NCI-H1092 treated with DMSO at 0.1 percent for 48 hours (cell line): ENCODE measurements at places on chromosomes 7 and 10.
A peak's percentile ranks its signal among the peaks of the same experiment; 100 is the strongest.

GRCh38 chr7:158539711-158540146 lies 47.9 kb downstream of the PTPRN2 start:
- no peak for DNase-seq

GRCh38 chr7:127766831-127767459 lies 115.0 kb downstream of the SND1 start:
- DNase-seq, result no peak

DNA sequence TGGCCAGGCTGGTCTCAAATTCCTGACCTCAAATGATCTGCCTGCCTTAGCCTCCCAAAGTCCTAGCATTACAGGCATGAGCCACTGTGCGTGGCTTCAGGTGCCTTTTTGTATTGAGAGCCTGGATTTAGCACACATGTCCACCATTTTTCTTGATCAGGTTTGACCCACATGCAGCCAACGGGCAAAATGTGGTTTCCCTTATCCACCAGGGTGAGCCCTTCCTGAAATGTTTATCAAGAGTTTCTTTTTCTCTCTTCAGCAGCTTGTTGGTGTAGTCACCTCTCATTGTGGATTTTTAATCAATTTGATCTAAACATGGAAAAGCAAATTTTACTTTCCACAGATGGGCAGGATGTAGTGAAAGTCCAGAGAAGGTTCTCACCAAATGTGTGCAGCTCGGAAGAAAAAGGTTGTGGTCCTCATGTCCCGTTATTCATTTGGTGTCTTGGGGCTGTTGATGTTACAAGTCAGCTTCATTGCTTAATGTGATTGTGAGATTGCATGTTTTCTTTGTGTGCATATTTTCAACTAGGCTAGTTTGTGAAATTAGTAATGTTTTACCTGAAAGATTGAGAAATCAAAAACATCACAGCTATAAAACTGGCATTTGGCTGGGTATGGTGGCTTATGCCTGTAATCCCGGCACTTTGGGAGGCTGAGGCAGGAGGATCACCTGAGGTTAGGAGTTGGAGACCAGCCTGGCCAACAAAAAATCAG lies 28.9 kb downstream of the GUSB start:
- DNase-seq, result no peak

- DNase-seq, result no peak
These were observed 25.0 kb downstream of the YKT6 start for GRCh38 chr7:44225566-44226395.

GRCh38 chr7:142345811-142346210 lies 88.0 kb upstream of the PRSS58 start:
- no peak for DNase-seq

- no peak for DNase-seq
These were observed 67.0 kb downstream of the OSBPL3 start for GRCh38 chr7:24912874-24913514.

- no peak for DNase-seq
These were observed 15.8 kb upstream of the MYL10 start for GRCh38 chr7:101644879-101645278.

- DNase-seq, result no peak
These were observed 137.5 kb downstream of the PARD3 start for GRCh38 chr10:34677591-34677990.

- no peak for DNase-seq
These were observed 279.7 kb downstream of the ARHGAP12 start for GRCh38 chr10:31648966-31649365.

DNA sequence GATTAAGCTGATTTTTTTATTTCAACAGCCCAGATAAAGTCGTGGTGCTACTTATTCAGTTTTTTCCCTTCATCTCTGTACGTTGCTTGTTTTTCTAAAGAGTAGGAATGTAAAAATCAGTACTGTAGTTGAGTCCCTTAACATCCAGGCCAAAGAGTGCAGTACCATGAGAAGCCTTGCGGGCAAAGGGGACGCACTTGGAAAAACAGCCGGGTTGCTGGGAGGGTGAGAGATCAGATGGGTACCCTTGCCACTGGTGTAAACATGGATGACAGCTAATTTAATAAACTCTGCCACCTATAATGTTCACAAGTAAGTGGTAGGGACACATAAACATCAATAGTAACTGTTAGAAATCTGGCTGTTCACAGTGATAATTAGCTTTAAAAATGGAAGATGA lies 175.9 kb downstream of the POU6F2 start:
- DNase-seq, result no peak

DNA sequence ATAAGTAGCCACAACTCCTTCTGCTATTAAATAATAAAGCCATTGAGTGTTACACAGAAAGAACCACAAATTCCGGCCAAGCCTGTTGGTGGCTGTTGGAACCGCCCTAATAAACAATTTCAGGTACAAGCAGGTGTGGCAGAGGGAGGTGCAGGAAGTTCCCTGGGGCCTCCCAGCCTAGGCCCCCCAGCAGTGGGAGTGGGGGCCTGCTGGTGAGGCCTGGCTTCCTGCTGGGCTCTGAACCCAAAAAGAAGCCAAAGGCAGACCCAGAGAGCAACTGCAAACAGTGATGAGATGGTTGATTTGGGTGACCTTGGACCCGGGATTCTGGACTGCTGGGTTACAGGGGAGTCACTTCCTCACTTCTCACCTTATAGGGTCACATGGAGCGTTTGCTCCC lies 21.0 kb upstream of the LMTK2 start:
- no peak for DNase-seq

DNA sequence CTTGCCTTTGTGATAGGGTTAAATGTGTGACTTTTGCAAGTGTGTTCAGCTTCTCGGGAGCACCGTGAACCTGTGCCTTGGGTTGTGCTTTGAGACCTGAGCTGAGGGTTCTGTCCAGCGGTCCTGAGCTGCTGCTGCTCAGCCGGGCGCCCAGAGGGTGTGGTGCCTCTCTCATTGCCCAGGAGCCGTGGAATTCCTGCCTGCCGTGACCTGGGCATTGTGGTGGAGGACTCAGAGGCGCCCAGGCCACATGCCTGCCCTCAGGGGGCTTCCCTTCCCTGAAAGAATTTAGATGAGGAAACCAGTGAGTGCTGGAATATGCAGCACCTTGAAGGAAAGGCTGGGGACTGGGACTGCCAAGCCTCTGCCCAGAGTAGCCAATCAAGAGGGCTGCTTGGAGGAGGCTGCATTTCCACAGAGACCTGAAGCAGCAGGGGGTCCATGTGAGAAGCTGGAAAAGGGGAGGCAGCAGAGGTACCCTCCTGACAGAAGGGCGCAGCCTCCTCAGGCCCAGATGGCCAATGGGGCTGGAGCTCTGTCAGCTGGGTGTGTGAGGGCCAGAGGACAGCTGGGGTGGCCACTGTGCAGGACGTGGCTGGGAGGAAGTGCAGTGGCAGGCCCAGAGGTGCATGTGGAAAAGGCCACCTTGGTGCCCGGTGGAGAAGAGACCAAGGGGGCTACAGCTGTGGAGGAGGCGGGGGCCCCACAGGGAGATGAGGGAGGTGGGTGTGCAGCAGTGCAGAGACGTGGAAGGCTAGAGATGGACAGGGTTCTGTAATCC lies 107.3 kb downstream of the NKX6-2 start:
- DNase-seq, result no peak

DNA sequence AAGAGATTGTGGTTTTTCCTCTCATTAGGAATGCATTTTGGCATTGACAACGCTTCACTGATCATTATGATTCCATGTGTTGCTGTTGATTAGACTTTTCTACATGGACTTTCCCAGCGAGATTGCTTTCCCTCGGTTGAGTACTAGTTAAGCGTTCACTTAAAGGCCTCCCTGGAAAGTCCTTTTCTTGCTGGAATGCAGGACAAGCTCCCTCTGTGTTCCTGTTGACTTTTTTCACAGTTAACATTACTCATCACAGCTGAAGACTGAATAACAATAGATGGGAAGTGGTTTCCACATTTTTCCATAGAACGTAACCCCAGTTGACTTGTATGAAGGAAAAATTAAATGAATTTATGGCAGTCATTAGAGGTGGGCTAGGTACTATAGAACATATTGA lies 2.6 kb upstream of the CAV1 start:
- DNase-seq, result no peak

GRCh38 chr7:2720024-2720423 lies 32.0 kb downstream of the AMZ1 start:
- peak; percentile 15 for DNase-seq

- DNase-seq, result no peak
These were observed 12.6 kb downstream of the YKT6 start for GRCh38 chr7:44213206-44213876.

DNA sequence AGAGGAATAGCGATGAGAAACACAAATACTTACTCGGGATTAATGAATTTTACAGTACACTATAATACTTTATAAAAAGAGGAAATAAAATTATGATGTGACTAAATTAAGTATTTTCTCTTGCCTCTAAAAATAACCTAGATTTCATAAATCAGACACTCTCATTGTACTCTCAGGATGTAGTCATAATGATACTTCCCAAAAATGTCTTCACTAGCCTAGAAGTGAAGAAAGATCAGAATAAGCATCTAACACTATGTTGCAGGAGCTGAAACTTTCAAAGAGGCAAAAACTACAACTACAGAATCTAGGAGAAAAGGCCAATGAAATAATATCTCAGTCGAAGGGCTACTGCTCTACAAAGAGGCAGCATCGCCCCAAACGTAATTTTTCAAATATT lies 49.4 kb downstream of the DNAJC1 start:
- no peak for DNase-seq

- DNase-seq, result no peak
These were observed 1.8 kb downstream of the SMURF1 start for GRCh38 chr7:99141841-99142726.

GRCh38 chr7:50854247-50854646 lies 71.6 kb upstream of the GRB10 start:
- no peak for DNase-seq

DNA sequence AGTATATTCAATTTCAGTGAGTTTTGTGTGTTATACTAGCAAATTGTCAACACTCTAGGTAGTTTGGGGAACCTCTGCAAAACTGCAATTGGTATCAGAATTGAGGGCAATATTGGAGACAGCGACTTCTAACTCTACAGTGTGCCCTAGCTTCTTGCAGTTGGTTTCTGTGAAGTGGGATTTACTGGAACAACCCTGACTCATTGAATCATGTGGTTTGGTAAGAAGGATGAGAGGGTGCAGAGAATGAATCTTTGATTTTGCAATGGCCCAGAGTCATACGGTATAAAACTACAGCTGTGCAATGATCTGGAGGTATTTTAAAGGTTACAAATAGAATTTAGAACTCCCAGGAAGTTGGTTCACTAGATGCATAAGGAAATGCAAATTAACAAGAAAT lies 129.1 kb upstream of the PPP1R3A start:
- no peak for DNase-seq

DNA sequence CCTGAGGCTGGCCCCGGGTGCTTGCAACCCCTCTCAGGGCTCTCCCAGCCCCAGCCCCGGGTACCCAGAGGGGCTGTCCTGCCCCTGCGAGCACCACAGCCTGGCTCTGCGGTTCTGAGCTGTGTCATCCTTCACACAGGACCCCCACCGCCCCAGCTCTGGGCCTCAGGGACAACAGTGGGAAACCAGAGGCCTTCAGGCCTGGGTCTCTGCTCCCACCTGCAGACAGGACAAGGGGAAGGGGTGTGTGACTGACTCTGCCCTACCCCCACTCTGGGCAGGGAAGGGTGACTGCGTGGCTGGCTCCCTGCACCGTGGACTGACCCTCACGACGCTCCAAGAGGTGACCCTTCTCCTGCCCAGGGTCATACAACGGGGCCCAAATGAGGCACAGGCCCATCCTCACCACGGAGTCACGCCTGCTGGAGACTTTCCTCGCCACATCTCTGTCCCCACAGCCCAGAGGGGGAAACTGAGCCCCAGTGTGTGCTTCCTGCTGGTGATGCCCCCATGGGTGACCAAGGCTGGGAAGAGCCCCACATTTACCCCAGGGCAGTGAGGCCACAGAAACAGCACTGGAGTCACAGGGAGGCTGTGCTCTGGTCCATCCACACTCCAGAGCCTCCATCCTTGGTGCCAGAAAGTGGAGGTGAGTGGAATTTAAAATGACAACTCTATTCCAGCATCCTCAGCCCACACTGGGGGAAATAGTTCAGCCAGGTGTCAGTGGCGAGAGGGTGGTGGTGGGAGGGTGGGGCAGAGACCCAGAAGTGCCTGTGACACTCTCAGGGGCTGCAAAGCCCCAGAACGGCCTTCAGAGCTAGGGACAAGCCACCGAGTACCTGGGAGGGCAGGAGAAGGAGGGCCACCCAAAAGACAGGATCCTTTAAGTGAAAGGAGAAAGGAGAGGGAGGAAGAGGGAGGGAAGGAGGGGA lies 13.6 kb downstream of the CAMK2B start:
- DNase-seq, result no peak

- DNase-seq, result no peak
These were observed 172.0 kb upstream of the ITGB1 start for GRCh38 chr10:33129996-33130386.

DNA sequence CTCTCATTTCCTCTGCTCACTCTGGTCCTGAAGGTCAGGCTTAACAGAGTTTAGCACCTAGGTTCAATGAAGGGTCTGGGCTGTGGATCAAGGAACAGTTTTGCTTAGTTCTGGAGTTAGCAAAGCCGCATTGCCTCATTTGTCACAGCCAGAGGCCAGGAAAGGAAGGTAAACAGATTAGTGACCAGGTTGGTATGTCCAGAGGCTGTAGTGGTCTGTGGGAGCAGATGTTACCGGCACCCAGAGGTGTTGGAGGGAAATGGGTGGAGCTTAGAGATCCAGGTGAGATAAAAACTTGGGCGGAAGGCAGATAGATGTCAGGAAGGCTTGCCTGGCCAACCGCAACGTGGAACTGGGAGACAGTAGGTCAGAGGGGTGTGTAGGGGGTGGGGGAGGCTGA lies 36.6 kb upstream of the ZMIZ2 start:
- no peak for DNase-seq

DNA sequence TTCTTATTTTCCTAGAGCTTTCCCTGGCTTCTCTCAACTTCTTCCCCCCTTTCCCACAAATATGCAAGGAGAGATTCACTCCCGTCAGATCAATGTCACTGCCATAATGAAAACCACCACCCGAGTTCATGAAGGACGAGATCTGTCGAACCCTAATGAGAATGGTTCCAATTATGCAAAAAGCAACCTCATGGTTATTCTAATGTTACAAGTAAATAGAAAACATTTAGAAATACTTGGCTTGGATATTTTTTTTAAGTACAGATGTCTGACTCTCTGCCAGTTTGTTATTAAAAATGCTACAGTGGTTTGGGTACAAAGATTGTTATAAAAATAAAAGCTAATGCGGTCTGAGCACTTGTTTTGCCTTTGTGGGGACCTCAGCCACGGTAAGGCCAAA lies 25.9 kb upstream of the EMX2 start:
- no peak for DNase-seq

GRCh38 chr10:50593523-50594376 lies 30.0 kb downstream of the SGMS1 start:
- DNase-seq, result peak; percentile 21

- DNase-seq, result no peak
These were observed 27.9 kb upstream of the HPS1 start for GRCh38 chr10:98474628-98475027.

GRCh38 chr7:75737856-75738603 lies 711 bp downstream of the HIP1 start:
- peak; percentile 32 for DNase-seq

GRCh38 chr7:122803323-122803722 lies 82.9 kb downstream of the CADPS2 start:
- DNase-seq, result peak; percentile 18

- no peak for DNase-seq
These were observed 119.8 kb downstream of the GALNT17 start for GRCh38 chr7:71251706-71252105.

GRCh38 chr10:88318803-88319202 lies 264.3 kb downstream of the RNLS start:
- DNase-seq, result no peak
